IMR-90 (cell line): ENCODE measurements at places on chromosomes 7 and 10.

DNA sequence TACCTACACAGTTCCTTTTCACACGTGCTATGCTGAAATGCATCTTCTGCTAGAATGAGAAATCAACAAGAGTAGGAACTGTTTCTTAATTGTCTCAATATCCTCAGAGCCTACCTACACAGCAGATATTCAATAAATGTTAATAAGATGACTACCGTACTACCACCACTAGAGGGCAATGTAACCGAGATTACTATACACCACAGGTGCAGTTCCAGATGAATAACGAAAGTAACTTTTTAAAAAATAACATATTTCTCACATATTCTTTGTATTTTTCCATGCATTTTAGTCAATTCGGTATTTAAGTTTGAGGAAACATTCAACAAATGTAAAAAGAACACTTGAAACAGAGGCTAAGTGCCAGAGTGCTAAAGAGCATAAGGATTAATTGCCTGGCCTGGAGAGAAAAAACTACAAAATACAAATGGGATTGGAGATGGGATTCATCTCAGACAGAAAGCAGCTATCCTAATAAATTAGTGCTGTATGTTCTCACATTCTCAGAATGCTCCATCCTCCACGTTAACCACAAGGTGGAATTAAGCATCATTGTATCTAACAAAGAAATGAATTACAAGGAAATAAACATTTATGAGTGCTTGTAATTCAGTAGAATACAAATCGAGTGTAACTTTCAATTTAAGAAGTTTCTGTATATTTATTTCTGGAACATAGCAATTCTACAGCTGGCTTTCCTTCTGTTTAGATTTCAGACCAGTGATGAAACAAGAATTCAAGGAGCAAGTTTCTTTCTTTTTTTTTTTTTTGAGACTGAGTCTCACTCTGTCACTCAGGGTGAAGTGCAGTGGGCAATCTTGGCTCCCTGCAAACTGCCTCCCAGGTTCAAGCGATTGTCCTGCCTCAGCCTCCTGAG is 20.3 kb upstream of the HECTD2 start:
- peak; percentile 71 for DNase-seq

- no peak for DNase-seq
These were observed 51.9 kb downstream of the MTURN start for GRCh38 chr7:30186725-30187124.

GRCh38 chr10:366186-366585 is 230.9 kb downstream of the ZMYND11 start:
- DNase-seq, result no peak

DNA sequence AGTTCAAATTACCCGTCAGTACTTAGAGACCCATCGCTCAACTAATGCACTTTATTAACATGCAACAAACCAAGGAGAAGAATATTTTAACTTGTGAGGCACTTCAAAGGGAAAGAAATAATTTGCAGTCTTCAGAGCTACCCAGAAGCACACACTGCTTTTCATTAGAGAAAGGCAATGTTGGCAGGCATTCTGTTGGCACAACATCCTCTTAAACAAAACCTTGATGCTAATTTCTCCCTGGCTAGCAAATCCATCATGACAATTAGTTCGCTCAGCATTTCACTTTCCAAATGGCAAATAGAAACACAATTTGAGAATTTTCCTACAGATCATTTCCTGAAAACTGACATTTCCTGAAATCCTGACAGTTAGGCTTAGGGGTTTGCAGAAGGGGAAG is 155.6 kb upstream of the FAM13C start:
- no peak for DNase-seq

- peak; percentile 76 for DNase-seq
These were observed 272.4 kb upstream of the LRGUK start for GRCh38 chr7:133854739-133855138.

DNA sequence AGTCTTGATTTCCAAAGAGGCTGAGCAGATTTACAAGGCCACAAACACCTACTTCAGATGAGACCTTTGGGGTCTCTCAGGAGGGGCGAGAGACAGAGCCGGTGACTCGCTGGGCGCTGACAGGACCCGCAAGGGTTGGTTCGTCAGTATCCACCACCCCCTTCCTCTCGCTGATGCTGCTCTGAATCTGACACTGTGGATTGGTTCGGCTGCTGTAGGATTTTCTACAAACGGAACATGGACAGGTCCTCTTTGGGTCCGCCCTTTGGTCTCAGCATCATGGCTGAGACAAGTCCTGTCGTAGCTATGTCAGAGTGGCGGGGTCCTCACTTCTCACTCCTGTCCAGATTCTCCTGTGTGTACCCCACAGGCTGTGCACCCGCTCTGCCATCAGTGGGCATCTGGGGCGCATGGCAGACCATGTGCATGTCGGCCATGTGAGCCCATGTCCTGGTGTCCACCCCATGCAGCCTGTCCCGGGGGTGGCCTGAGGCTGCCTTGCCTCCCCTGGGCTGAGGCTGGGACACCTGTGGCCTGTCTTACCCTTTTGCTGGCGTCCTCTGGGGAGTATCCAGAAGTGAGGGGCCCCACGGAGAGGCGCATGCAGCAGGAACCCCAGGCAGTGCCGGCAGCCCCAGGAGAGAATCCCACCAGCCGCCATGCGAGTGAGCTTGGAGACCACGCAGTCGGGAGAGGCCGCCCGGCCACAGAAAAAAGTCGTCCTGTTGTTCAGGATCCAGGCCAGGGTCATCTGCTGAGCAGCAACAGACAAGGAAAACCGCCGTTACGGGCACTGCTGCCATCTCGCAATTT is 21.6 kb upstream of the FAM20C start:
- DNase-seq, result no peak

DNA sequence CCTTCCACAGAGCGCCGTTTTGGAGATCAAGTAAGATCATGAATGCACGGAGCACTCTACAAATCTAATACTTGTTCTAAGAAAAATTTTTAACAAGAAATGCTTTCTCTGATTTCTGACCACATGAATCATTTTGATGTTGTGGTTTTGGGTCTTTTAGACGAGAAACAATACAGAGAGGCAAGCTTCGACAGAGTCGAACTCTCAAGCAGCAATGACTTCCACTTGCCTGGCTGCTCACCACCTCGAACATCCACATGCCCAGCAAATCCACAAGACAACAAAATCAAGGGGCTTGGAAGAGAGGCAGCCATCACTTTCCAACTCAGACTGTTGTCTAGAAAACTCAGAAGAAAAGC is 69.4 kb upstream of the GSDME start:
- DNase-seq, result no peak

GRCh38 chr10:132465193-132465888 is 68.3 kb downstream of the PWWP2B start:
- no peak for DNase-seq

GRCh38 chr7:135147899-135148721 is at the start of gene TMEM140:
Gene TMEM140, plus strand, starts transcription at chr7:135148072. Its CDS starts 16,370 bp downstream, at chr7:135164442.
- peak; percentile 64 for DNase-seq

DNA sequence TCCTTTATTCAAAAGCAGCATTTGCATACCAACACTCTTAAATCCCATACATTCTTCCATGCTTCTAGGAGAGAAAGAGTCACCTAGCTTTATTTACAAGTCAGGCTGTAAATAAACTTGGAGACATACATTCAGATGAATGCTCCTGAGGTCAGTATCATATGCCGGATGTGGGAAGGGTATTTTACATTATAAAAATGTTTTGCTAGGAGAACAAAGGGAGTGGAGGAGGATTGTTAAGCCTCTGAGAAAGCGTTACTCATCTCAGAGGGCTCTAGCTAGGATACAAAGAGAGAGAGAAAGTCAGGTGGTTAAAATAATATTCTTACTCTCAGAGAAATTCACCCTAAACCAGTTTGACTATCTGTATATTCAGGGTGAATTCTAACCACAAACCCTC is 300.9 kb upstream of the NPSR1 start:
- DNase-seq, result no peak

DNA sequence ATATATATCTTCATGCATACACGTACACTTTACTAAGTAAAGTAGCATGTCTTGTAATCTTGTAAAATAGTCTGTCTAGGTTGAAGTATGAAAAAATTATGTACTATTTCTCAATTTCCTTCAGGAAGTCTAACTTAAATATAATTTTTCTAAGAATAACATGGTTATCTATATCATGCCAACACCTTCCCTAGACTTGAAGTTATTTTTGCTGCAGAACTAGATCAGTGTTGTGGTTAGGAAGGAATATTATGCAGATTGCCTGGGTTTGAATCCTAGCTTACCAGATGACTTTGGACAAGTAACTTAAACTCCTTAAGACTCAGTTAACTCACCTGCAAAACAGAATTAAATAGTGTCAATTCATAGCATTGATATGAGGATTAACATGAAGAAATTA is 142.2 kb upstream of the SEMA3A start:
- peak; percentile 11 for DNase-seq

- DNase-seq, result peak; percentile 95
These were observed 59.3 kb upstream of the IL6 start for GRCh38 chr7:22667562-22668239.

GRCh38 chr7:131124867-131125266 is 202.8 kb upstream of the MKLN1 start:
- DNase-seq, result no peak

- no peak for DNase-seq
These were observed 48.3 kb downstream of the NOD1 start for GRCh38 chr7:30430276-30430675.

- DNase-seq, result no peak
These were observed 538.5 kb upstream of the MKI67 start for GRCh38 chr10:128664729-128665128.

GRCh38 chr10:119640875-119641526 is 10.2 kb upstream of the BAG3 start:
- no peak for DNase-seq

GRCh38 chr10:63388421-63389031 is 77.3 kb downstream of the JMJD1C start:
- DNase-seq, result peak; percentile 6

- DNase-seq, result peak; percentile 49
These were observed 13.2 kb downstream of the WDR91 start for GRCh38 chr7:135197906-135198655.

DNA sequence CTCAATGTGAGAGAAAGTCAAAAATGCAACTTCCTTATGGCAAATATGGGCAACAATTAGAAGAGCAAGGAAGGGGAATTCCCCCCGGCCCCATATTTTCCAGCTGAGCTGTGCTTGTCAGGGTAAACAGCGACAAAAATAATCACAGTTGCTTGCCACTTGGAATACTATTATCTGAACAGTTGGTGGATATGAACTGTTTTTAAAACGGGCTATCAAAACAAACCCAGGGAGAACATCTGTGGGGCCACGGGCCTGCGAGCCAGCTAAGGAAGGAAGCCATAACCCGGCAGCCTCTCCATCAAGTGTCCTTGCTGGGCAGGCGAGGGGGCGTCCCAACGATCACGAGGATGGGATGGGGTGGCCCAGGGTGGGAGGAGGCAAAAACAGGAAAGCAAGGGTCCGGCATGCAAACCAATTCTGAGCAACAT is 228.4 kb downstream of the ARHGAP12 start:
- peak; percentile 82 for DNase-seq

GRCh38 chr10:115604627-115605026 is 511.5 kb downstream of the ATRNL1 start:
- no peak for DNase-seq

GRCh38 chr10:28014651-28015050 is 15.8 kb upstream of the ODAD2 start:
- no peak for DNase-seq

DNA sequence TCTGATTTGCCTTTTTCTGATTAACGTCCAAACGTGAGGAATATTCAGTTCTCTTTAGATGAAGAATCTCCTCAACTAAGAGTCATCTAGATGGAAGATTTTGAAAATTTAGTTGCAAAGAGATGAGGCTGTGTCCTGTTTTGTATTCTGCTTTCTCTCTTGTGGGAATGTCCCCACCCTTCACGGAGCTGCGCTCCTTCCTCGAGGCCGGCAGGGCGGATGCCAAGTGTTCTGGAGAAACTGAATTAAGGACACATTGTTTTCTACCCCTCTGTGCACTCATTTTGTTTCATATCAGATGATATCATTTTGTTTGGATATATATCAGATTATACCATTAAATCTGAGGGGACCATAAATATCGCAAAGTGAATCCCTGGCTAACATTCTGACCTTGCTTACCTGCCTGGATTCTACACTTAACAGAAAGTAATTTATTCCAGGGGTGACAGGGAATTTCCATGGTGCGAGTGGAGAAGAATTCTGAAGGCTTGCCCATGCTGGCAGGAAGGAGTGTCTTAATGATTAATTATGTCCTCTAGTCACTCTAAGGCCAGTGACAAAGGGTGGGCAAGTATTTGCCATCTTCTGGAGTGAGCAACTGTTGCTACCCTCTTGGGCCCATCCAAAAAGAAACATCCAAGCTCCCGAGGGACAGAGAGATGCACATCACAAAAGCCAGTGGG is 47.9 kb upstream of the IGFBP3 start:
- no peak for DNase-seq

DNA sequence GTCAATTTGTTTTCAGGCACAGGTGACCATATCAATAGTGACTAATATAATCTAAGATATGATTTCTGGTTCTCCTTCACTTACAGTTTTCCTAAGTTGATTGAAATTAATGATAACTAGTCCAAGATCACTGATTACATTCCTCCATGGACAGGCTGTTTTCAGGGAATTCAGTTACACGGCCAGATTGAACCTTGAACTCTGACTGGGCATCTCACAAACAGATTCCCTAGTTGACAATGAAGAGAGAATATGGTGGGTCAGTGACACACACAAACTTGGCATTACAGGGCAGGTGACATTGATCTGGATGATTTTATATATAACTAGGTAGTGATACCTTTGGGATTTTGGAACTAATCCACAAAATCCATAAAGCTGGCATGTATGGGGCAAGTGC is 110.2 kb upstream of the EGR2 start:
- no peak for DNase-seq

- no peak for DNase-seq
These were observed 936 bp downstream of the IGF2BP3 start for GRCh38 chr7:23469150-23469960.

GRCh38 chr7:97480772-97481390 is 251.0 kb upstream of the TAC1 start:
- no peak for DNase-seq
